NCI-H1417 treated with DMSO at 0.1 percent for 48 hours (cell line): ENCODE measurements at places on chromosomes 2 and 18.

DNA sequence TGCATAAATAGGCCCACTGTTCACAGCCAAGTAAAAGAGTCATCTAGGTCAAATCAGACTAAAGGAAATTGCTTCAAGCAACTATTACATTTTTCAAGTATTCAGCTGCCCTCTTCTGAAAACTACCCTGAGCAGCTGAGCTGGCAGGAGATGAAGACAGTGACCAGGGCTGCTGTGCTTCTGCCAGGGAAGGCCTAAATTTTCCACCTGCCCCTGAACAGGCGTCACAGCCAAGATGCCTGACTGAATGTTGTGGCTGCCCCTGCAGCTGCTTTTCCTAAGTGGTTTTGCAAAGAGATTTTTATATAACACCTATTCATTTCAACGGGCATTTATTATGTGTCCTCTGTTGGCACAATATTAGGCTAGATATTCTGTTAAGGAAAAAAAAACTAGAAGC, 96.7 kb upstream of the RPE start:
- DNase-seq = no peak

DNA sequence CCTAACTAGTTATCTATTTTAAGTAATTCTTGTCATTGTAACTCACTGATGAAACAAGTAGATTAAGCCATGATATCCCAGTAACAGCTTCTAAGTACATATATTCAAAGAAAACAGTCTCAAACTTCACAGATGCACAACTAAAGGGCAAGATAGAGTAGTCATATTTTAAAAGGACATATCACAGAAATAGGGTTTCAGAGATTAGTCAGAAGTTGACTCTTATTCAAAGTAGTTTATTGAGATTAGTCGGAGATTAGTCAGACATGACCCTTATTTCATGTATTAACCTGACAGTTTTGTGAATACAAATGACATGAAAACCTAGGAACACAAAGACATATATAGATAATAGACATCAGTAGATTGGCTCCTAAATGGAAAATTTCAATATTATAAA, 15.9 kb upstream of the CHAC2 start:
- DNase-seq = no peak

DNA sequence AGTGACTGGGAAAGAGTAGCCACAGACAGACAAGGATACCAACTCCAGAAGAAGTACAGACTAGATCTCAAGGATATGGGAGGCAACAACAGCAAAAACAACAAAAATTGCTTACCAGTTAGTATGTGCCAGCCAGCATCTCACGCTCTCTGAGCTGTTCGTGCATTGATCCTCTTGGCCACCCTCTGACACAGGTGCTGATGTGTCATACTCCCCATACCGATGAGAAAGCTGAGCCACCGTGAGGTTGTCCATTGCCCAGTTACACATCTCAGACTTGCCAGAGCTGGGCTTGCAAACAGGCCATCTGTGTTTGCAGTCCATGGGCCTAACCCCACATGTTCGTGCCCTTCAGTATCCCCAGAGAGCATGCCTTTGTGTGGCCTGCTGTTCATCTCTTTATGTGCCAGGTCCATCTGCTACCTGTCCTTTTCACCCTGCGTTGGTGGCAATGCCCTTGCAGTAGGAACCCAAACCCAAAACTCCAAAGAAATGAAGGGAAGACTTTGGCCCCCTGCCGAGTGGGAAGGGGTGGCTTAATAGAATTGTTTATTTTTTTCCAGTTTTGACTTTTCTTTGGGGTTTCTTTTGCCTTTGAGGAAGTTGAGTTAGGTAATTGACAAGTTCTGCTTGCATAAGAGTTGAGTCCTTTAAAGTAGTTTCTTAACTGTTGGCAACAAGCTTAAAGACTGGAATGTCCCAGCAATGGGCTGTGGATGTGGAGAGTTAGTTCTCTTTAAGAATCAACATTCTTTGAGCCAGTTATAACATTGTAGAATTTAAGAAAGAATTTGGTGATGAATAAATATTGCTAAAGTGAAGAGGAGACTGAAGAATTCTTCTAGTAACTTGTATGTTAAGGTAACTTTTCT, 46.7 kb downstream of the LYPD6B start:
- no peak for DNase-seq

DNA sequence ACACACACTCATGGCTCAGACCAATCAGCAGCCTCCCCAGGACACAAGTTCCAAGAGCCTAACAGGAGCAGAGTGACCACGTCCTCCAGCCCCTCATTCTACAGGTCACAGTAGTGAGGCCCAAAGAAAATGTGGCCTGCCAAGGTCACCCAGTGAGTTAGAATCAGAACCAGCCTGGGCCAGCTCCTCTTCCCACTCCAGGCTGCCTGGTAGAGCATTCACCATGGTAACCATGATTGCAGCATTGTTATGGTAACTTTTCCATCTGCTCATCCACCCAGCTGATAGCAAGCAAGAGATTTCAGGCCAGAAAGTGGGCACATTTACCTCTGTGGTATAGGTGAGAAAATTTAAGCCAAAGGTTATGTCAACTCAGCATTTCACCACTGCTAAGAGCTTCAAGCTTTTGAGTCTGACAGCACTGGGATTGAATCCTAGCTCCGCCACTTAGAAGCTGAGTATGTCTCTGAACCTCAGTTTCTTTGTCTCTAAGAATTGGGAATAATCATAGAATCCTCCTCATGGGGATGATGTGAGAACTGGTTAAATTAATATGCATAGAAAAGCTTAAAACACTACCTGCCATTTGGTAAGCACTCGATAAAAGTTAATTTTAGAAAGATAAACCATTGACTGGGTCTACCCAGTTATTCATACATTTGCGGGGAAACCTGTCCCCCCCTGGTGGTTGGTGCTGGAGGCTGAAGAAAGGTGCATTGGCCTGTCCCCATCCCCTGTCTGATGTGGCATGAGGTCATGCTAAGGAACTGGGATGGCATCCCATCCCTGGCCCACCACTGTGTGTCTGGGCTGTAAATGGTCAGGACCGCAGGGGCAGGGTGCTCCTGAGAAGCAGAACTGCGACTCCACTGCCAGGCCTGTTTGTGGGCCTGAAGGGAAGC, 181.5 kb downstream of the KLHL29 start:
- DNase-seq = no peak

- no peak for DNase-seq
Observed at GRCh38 chr2:197052356-197052755, 125.8 kb upstream of the PGAP1 start.

GRCh38 chr2:170087413-170087793, 90.5 kb upstream of the MYO3B start:
- DNase-seq = no peak
